ENCODE measurements at places on chromosomes 13 and 19. TPM values are rescaled to one million over a fixed set of nuclear protein-coding genes. Genes with fewer than 3 reads are reported as not detected.

DNA sequence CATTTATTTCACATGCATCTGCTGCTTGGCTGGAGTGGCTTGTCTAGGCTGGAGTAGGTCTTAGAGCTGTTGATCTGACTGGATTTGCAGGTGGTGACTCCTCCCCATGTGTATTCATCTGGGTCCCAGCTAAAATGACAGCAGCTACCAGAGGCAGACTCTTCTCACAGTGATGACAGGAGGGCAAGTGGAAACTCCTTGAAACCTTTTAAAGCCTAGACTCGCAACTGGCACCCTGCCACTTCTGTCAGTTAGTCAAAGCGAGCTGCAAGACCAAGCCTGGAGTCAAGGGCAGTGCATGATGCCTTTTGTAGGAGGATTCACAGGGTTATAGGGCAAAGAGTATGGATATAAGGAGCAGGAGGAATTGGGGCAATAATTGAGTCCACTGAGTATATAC, 65.2 kb downstream of the TEX26 start:
- no peak for DNase-seq

DNA sequence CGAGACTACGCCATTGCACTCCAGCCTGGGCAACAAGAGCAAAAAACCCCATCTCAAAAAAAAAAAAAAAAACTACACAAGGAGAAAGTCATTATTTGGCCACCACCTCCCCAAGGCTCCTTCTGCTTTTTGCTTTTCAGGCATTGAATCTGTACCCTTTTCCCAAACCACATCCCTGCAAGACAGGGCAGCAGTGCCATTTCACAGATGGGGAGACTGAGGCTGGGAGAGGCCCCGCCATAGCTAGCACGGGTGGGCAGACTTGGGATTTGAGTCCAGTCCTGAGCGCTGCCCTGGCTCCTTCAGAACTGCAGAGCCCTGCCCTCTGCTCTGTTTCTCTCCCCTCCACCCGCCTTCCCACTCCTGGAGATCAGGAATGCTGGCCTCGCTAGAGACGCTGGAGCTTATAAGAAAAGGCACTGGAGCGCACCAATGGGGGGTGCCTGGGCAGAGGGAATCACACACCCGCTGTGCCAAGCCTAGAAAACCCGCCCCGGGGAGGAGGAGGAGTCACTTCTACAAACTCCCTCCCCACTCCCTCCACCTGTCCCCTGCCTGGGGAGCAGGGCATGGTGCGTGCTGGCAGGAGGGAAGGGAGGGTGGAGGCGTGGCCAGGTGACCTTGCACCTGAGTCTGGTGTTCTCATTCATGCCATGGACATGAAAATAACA, 17.6 kb downstream of the TJP3 start:
- no peak for DNase-seq

DNA sequence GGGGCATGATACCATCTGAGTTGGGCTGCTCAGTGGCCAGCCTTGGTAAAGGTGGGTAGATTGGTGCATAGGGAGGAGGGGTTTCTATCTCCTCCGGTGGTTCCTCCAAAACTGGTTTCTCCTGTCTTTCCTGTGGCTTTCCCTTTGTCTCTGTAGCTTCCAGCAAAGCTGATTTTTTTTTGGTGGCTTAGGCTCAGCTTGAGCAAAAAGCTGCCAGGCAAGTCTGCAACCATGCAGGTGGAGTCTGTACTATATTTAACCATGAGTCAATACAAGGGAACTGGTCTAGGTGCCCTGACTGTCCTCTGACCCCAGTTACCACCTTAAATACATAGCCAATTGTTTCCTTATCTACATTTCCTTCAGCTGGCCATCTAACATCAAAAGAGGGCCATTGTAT, 64.0 kb upstream of the ZNF681 start:
- no peak for DNase-seq

DNA sequence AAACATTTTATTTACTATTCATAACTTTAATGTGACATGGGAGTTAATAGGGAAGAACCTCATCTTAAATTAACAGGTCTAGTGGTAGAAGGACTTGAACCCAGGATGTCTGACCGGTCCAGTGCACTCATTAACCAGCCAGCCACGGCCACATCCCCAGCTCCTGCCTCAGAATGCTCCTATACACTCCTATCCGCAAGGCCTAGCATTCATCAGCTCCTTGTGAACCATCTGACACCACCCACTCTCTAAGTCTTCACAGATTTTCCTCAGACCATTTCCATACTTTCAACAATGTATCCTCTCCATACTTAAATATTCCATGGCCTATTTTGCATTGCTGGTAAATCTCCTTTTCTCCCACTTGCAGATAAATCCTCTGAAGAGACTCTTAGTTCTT, 98.3 kb downstream of the KLF12 start:
- no peak for DNase-seq

DNA sequence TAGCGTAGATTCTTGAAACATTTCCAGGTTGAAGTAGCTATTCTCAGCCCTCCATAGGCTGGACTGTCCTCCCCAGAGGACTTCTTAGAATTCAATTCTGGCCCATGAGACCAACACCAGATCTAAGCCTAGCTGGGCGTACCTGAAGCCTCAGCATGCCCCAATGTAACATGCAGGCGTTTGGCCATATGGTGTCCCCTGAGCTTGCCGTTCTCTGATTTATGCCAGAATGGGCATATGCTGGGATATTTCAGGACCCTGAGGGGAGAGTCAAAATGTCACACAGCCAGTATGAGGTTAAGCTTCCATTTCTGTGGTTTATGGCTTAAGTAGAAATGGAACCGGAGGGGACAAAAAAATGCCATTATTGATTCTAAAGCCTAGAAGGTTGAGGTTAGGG, 317.7 kb upstream of the OBI1 start:
- no peak for DNase-seq

DNA sequence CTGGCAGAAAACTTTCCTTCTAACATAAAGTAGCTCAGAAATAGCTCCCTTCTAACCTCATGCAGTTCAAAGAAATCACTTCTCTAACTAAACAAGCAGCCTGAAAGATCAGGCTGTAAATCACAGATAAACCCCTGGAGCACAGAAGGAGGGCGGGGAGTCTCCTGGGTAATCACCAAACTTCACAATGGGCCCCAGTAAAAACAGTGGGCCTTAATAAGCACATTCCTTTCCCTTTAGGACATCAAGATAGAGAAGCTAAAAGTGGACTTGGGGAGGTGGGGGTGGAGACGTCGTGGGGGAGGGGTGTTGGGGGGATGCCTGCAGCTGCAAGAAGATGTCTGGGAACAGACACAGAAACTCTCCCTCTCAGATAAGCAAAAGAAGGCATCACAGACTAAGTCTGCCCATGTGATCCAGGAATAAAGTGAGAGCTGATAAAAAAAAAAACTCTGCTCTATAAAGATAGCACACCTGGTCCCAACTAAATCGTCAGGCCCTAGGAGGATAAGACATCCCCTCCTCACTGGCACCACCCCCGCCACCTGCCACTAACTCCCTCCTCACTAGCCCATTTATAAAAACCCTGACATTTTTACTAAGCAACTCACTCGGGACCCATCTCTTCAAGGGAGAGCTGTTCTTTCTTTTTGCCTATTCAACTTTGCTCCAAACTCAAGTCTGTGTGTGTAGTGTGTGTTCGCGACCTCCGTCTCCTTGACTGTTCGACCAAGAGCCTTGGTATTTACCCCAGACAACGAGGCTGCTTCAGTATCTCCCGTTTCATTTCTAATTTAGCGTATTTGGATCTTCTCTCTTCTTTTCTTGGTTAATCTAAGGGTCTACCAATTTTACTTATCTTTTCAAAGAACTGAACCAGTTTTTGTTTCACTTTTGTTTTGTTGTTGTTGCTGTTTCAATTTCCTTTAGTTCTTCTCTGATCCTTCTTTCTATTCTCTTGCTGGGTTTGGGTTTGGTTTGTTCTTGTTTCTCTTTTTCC, 31.7 kb downstream of the DNAJC15 start:
- DNase-seq = no peak

- DNase-seq = no peak
Measured at GRCh38 chr13:23637829-23638228, 67.6 kb downstream of the TNFRSF19 start.

GRCh38 chr13:37163641-37164265, 58.3 kb upstream of the CSNK1A1L start:
- no peak for DNase-seq

GRCh38 chr13:110669036-110669435, 36.9 kb downstream of the CARS2 start:
- no peak for DNase-seq

DNA sequence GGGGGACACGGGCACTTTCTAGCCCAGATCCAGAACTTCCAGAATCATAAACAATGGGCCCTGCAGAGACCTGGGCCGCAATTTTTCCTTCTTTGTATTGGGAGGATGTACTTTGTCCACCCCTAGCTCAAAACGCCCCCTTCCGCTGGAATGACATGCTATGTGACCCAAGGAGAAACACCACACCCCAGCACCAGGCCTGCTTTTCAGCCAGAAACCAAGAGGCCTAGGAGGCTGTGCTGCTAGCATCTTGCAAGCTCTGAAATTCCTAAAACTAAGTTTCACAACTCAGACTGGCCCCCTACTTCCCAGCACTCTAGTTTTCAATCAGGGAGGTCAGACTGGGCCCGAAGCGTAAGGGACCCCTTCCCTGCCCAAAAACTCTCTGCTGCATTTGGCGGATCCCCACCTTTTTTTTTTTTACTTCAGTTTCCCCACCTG, 538 bp downstream of the LSM4 start:
- no peak for DNase-seq

Gene CCDC169
- 6.8 TPM for total RNA-seq

Gene CDX2
- not detected for total RNA-seq

Gene RUVBL2
- total RNA-seq = 50.7 TPM

Gene ELANE
- total RNA-seq = not detected

Gene SCGB2B2
- total RNA-seq = 4.2 TPM

Gene NLRP5
- not detected for total RNA-seq

Gene GNG7
- total RNA-seq = 98.1 TPM
